ENCODE measurements at places on chromosomes 3 and 15.

- no peak for DNase-seq
These were observed 3.4 kb upstream of the DGKG start for GRCh38 chr3:186365202-186365974.

DNA sequence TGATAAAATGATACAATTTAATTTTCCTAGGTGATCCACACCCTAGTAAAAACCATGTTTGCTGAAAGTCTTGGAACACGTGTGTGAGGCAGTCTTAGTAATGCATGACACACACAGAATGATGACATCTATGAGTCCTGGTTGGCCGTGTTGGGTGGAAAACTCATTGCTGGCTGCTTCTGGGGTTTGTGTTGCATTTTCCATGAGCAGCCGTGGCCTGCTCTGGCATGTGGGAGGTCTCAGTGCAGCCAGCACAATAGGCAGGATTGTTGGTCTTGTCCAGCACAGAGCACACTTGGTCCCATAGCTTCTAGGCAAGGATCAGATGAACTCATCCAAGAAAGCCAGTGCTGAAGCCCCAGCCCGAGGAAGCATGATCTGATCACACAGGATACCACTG is 172.8 kb upstream of the UBE3A start:
- no peak for DNase-seq

- no peak for DNase-seq
These were observed 70.7 kb downstream of the TNIK start for GRCh38 chr3:171389491-171389890.

DNA sequence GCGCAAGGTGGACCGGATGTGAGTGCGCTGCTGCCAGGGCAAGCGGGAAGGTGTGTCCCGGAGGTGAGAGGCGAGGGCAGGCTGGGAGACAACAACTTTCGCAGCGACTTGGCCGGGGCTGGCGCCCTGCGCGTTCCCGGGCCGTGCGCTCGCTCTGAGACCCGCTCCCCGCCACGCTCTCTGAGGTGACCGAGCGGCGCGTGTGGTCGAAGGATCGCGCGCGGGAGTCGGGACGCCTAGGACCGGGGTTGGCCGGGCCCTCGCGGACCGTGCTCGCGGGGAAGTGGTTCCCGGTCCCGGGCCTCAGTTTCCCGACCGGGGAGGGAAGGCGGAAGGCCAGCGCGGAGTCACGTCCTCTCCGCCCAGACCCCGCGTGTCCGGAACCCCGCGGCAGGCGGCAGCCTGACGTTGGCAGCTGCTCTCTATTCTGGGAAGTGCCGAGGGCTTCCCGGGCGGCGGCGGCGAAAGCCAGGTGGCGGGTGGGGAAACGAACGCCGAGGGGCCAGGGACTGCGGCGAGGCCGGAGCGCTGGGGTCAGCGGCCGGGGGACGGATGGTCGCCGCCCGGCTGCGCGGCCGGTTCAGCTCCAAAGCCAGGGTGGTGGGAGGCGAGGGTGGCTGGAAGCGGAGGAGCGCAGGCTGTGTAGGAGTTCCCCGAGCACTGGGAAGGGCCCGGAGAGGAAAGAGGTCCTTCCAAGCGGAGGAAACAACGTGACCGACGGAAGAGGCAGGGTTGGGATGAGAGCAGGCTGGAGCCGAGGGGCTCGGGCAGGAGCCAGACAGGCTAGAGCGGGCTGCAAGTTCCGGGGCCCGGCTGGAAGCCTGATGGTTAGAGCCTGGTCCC is 1.0 kb upstream of the IGF2BP2 start:
- peak; percentile 50 for DNase-seq

- no peak for DNase-seq
These were observed 33.6 kb downstream of the ADAMTS17 start for GRCh38 chr15:100308213-100308600.

GRCh38 chr3:36911990-36912804 is 32.7 kb downstream of the TRANK1 start:
- peak; percentile 93 for DNase-seq

DNA sequence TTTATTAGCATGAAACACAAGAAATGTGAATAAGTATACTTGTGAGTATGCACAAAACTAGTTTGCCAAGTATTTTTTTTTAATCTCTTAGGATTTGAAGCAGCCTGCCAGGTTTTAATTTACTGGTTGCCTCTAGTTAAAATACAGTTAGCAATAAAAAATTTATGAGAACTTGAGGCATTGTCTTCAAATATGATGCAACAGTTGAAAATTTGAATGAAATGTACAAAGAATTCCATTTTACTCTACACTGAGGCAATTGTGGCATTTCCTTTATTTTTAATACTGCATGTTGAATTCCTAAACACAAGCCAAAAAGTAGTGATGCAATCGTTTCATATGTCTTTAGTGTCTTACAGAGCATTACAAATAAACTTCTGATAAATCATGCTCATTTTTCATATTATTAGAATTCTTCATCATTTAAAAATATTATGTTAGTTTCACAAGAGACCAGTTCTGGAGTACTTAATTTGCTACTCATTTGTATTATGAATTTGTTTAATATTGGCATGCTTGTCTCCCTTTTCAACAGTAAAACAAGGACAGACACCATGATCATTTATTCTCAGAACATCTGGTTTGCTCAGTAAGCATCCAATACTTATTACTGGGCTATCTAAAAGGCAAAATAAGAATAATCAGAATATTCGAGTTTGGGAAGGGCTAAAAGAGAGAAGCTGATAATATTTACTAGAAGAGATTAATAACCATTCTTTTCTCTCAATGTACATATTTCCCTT is 124.8 kb upstream of the PTX3 start:
- peak; percentile 96 for DNase-seq

GRCh38 chr3:126714921-126715320 is 10.9 kb downstream of the CHCHD6 start:
- DNase-seq, result no peak

DNA sequence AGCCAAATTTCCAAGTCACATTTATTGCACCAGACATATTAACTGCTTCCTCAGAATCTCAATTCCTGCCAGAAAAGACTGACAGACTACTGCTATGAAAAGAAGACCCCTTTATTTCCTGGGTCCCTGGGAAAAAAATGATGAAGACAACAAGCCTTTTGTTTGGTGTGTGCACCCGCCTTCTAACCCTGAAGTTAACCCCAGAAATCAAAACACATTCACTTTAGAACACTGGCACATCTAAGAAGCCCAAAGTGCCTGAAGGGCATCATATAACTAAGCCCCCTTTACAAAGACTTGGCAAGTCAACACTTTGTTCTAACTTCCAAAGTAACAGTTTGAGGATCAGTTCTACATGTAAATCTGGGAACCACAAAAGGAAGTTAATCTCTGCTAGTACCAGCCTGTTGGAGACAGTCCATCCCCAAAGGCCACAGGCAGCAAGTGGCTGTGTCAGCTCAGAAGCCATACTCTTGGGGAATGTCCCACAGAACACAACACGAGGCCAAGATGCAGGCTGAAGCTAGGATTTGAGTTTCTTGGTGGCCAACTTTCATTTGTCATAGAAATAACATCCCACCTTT is 16.3 kb upstream of the ATP1B3 start:
- DNase-seq, result no peak

GRCh38 chr15:100667405-100668347 is 65.3 kb downstream of the ASB7 start:
- no peak for DNase-seq

GRCh38 chr3:114855839-114856238 is 291.2 kb downstream of the ZBTB20 start:
- DNase-seq, result no peak

GRCh38 chr3:129442947-129443346 is 2.9 kb downstream of the IFT122 start:
- no peak for DNase-seq

DNA sequence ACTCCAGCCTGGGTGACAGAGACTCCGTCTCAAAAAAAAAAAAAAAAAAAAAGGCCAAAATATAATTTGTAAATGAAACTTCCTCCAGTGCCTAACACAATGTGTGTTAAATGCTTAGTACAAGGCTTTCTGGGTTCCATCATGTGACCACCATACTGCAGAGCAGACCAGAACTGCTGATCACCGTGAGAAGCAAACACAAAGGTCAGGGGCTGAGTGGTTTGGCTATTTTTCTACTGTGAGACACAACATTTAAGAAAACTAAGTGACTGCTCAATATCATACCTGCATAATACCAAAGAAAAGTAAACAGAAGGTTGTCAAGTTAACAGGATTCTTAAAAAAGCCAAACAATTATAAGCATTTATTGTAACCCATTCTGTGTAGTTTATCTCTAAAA is 13.2 kb downstream of the ABCC5 start:
- DNase-seq, result no peak

DNA sequence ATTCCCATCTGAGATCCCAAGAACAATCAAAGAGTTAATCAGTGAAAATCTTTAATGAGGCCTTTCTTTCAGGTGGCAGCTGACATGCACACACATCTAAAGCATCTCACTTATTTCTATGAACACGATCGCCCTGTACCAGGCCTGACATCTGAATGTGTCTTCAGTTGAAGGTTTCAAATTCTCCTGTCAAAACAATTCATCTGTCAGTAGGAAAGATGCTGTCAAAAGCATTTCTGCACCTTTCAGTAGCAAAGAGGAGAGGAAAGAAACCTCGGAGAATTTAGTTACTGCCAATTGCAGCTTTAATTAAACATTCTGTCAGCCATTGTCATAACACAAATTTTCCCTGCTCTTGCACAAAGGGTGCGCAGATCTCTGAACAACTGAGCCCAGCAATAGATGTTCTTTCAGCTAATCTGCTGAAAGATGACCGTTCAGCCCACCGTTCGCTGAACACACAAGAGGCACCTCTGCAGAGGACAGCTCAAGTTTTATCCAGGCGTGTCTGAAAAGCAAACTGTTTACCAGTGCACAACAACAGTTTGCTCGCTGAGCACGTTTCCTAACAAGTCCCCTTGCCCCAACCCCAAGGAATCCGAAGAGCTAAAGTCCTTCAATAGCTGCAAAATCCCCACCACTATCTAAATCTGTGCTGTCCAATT is 34.1 kb downstream of the LRIG1 start:
- DNase-seq, result no peak

DNA sequence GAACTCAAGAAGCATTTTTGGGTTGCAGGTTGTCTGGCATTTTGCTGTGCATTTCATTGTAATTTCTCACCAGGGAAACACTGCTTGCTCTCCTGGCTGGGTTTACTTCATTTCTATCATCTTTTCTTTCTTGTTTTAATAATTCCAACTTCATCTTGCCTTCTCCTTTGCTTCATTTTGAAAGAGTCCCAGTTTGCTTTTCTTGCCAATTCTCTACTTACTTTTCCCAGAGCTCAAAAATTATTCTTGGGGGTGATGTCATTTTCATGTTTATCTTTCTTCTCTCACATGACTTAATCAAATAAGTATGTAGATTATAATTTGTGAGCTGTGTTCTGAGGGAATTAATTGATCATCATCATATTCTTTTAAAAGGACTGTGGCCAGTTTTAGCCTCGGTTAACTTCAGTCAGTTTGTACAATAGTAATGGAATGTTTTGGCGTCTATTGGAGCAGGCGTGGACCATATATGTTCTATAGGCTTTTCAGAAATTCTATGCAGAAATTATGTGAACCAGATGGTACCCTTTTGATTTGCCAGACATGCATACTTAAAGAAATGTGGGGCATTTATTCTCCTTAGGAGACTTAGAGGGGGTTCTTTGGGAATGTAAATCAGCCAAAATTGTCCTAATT is 30.1 kb downstream of the SH3GL3 start:
- no peak for DNase-seq

DNA sequence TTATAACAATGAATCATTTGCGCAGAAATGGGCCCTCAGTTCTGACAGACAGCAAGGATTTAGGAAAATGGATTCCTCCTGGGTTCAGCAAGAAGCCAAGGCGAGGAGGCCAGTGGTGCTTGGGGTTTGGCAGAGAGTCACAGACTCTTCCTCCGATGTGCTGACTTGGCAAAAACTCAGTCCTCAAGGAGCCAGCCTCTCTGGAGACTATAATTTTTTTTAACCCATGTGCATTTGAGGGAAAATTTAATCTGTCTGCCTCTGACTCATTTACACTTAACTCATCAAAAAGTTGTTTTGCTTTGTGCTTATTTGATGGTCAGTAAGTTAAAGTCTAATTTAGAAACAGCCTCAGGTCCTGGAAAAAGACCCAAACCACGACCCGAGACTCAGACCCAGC is 34.2 kb upstream of the SLC24A5 start:
- DNase-seq, result peak; percentile 33

DNA sequence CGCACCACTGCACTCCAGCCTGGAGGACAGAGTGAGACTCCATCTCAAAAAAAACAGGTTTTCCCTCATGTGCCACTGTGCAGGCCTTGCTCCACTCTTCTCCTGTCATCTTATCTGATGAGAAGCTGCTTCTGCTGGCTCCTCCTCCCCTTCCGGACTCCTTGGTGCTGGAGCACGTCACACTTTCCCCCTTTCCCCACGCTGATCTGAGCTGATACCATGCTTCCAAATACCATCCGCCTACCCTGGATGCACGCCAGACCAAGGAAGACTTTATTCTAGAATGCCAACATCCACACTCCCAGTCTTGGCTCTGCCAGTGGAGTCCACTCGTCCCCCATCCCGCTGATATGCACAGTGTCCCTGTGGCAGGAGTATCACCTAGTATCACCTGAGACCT is 31.3 kb downstream of the HOMER2 start:
- no peak for DNase-seq

DNA sequence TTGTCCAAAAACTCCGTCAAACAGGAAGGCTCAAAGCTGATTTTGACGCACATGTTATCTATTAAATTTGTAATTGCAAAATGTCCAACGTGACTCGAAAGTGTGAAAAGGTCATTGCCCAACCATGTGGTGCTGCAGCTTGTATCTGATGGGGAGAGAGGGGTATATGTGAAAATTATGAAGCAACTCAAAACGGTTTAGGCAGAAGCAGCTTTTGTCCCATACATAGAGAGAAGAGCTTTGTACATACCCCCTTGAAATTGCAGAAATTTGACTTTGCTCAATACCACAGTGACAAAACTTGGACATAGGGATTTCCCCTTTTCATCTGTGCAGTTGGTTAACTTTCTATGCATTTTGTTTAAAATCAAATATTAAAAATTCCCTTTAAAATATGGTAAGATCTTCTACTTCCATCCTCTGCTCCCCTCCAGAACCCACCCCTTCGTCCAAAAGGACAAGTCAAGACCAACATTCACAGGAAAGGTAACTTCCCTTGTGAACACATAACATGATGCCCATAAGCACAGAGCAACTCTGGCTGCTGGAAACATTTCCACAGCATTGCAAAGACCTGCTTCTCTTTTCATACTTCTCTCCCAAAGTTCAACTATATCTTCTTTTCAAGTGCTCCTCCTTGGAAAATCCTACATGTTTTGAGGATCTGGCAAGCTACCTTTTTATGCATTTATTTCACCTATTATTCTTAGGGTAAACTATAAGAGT is 253.7 kb upstream of the THBS1 start:
- no peak for DNase-seq

- DNase-seq, result peak; percentile 66
These were observed 57.8 kb upstream of the ACTC1 start for GRCh38 chr15:34853001-34853758.

- no peak for DNase-seq
These were observed 39.3 kb upstream of the PPP4R2 start for GRCh38 chr3:72957297-72957696.

- DNase-seq, result no peak
These were observed 79.9 kb upstream of the MITF start for GRCh38 chr3:69659180-69659910.

- no peak for DNase-seq
These were observed 29.7 kb upstream of the SPATA12 start for GRCh38 chr3:57030721-57031120.

- no peak for DNase-seq
These were observed 55.1 kb downstream of the OTOL1 start for GRCh38 chr3:161551697-161552096.
